ENCODE measurements at places on chromosomes 12 and 14.

- DNase-seq, result no peak
Measured at GRCh38 chr14:80979951-80980350, 24.5 kb downstream of the TSHR start.

GRCh38 chr12:42541965-42542364, 47.6 kb downstream of the PRICKLE1 start:
- DNase-seq, result no peak

DNA sequence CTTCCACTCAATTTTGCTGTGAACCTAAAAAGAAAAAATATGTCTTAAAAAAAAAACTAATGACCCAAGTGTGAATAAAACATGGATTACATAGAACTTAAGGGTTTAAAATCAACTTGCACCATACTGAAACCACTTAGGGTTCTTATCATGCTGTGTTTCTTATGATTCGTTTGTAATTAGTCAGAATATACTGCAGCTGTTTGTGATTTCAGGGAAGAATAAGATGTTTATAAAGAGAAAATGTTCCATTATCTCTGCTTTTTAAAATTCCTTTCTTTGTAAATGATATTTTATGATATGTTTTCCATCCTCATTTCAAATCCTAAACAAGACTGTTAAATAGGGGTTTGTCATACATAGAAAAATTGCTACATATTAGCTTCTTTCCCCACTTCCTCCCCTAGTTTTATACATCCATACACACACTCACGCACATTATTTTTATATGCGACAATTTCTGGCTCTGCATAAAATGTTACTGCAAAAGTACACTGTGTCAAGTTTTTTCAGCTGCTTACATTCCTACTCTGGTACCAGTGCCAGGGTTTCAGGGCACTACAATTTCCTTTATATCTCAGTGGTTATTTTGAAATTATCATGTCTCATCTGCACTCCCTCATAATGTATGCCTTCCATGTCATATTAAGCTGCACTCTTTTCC, 275.2 kb upstream of the GARIN6 start:
- no peak for DNase-seq

- DNase-seq, result no peak
Measured at GRCh38 chr12:55226523-55226922, 5.7 kb downstream of the OR10A7 start.

DNA sequence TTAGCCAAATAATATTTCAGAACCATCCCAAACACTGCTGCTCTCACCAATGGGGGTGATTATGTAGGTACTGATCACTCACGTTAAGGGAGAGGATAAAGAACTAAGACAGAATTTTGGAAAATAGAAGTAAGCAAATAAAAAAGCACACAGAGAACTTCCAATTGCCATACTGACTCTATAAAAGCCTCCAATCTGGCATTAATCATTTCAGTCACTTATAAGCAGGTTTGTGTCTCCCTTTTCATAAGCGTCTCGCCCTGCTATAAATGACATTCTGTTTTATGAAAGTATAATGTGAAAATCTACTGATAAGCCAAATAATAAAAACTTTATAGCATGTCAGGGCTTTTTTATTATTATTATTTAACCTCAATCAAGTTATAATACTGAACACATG, 435.2 kb downstream of the ETNK1 start:
- DNase-seq, result no peak

DNA sequence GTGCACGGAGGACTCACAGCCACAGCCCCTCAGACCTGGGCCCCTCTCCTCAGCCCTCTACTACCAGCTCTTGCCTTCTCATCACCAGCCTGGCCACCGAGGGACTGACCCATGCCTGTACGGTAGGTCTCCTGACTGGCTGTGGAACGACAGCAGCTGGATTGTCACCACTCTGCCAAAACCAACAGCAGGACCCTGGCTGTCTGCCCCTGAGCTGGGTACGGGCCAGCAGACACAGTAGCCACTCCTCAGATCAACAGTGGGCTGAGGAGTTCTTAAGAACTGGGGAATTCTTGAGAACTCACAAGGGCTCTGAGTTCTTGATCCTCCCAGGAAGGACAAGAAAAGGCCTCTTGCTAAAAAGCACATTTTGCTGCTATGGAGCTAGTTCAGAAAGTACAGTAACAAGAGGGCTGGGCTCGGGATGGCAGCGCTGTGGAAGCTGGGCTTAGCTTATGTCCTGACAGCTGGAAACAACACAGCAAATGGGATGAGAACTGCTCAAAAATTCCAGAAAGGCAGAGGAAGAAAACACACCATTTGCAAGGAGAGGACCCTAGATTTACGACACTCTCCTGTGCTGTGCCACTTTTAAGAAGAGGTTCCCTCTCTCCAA, 176.4 kb downstream of the ANO2 start:
- no peak for DNase-seq

- no peak for DNase-seq
Measured at GRCh38 chr12:124125203-124125871, 152.3 kb downstream of the ZNF664 start.

GRCh38 chr12:104964167-104964855, 6.2 kb upstream of the SLC41A2 start:
- no peak for DNase-seq

- DNase-seq, result no peak
Measured at GRCh38 chr14:100788517-100788916, 37.4 kb upstream of the MEG3 start.

Data from CD4-positive, alpha-beta T cell treated with Interleukin-21 for 1 hour (primary cell).